ENCODE measurements at places on chromosomes 1 and 21.

- DNase-seq: no peak
Measured at GRCh38 chr1:221992427-221992826, 250.5 kb upstream of the DUSP10 start.

DNA sequence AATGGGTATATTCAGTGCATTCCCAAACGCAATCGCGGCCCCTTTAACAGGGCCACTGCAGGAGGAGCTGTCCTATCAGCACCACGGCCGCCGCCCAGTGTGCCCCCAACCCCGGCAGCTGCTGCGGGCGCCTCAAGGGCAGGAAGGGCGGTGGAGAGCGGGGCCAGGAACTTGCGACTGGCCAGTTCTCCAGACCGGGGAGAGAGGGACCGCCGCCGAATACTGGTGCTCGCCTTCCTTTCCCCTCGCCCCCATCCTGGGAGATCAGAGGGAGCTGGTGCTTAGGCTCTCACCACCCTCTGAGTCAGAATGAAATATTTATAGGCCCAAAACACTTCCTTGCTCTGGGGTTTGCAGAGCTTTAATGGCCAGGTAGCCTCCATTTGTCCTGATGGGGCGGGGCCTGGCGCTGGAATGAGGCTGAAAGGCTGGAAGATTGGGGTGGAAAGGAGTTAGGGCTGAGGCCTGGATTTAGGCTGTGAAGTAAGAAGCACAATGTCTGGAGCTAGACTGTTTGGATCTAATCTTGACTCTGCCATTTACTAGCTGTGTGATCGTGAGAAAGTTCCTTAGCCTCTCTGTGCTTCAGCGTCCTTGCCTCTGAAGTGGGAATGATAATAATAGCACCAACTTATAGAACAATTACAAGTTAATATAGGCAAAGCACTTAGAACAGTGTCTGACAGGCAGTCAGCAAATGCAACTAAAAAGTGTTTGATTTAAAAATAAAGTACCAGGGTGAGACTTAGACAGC, 75.5 kb downstream of the NAV1 start:
- DNase-seq: no peak

- DNase-seq: no peak
Measured at GRCh38 chr1:215640429-215641148, 73.5 kb downstream of the KCTD3 start.

DNA sequence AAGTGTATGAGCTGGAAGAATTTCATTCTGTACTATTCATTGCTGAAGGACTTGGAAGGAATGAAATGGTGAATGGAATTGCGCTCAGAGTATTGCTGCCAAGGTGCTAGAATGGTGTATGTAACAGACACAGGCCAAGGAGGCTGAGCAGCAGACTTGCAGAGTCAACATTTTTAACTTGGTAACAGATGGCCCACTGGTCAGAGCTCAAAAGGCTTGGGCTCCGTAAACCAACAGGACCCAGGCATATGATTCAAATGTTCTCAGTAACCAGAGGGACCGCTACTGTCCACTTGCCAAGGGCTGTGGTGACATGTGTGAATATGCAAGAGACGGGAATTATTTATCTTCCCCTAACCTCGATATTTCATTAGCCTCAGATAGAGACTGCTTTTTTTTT, 28.8 kb upstream of the PTGFRN start:
- DNase-seq: no peak

GRCh38 chr1:30986755-30987154, 78.2 kb upstream of the SDC3 start:
- no peak for DNase-seq

- DNase-seq: no peak
Measured at GRCh38 chr1:39735731-39736130, 3.0 kb upstream of the PPIE start.

- DNase-seq: no peak
Measured at GRCh38 chr1:232473324-232473723, 156.6 kb downstream of the SIPA1L2 start.

DNA sequence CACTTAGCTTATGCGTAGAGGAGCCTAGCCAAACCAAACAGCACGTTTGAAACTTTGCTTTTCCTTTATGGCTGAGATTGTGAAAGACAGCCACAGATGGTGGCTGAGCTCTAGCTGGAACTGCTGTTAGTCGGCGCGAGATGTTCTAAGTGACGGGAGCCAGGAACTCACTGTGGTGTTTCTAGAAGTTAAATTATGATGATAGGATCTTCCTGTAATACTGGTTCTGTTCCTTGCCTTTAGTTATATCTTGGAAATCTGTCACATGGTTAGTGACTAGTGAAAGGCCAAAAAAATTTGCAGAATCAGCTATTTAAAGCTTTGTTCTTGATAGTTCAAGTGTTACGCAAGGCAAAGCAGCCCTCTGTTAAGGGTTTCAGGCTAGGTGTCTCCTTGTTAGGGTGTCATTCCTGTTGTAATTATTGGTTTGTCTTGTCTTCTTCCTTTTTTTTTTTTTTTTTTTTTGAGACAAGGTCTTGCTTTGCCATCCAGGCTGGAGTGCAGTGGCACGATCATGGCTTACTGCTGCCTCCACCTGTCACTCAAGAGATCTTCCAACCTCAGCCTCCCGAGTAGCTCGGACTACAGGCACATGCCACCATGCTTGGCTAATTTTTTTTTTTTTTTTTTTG, 22.6 kb downstream of the AK4 start:
- DNase-seq: no peak

- no peak for DNase-seq
Measured at GRCh38 chr1:182875889-182876288, 36.7 kb downstream of the DHX9 start.

DNA sequence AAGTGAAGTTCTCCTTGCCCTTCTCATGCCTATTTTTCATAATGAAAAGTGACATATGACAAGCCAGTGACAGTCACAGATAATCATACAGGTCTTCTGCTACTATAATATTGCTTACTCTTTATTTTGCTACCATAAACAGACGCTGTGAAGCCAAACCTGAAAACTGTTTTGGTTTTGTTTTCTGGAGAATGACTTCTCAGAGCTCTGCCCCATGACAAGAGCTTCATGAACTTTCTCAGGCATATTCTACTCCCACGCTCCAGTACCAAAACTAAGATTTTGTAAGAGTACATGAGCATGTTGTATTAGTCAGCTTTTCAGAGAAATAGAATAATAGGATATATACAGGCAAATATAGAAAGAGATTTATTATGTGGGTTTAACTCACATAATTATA, 64.3 kb upstream of the VTCN1 start:
- DNase-seq: no peak

DNA sequence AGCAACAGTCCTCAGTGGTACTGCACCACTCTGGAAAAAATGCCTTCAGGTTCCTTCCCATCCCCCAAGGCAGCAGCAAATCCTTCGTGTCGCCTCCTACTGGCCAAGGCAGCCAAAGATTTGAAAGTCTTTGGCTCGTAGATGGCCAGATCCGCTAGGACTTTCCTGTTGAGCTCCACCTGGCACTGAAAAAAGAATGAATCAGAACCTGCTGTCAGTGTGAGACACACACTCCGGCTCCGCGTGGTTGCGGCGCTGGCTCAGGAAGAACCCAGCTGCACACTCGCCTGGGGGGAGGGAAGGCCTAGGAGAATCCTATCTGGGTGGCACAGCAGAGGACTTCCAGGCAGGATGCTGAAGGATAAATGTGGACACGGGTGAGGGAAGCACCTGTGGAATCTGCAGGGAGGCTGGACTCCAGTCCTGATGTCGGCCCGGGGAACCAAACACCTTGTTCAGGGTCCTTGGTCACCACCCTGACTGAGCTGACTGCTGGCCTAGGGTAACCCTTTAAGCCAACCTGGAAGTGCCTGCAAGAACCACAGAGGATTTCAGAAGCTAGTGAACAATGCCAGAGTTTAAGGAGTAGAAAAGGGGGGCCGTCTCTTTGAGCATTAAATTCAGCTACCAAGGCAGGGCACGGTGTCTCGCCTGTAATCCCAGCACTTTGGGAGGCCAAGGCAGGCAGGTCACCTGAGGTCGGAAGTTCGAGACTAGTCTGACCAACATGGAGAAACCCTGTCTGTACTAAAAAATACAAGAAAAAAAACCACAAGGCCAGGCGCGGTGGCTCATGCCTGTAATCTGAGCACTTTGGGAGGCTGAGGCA, 3.2 kb upstream of the CCNL2 start:
- no peak for DNase-seq

GRCh38 chr1:230147253-230148125, 80.5 kb downstream of the GALNT2 start:
- DNase-seq: no peak

- DNase-seq: no peak
Measured at GRCh38 chr1:2229911-2230731, 2.0 kb downstream of the SKI start.

- DNase-seq: no peak
Measured at GRCh38 chr1:101166583-101167120, 70.2 kb upstream of the S1PR1 start.

GRCh38 chr1:107394301-107394700, 253.5 kb downstream of the NTNG1 start:
- no peak for DNase-seq

- DNase-seq: no peak
Measured at GRCh38 chr1:212214325-212214724, 70.9 kb upstream of the PPP2R5A start.

DNA sequence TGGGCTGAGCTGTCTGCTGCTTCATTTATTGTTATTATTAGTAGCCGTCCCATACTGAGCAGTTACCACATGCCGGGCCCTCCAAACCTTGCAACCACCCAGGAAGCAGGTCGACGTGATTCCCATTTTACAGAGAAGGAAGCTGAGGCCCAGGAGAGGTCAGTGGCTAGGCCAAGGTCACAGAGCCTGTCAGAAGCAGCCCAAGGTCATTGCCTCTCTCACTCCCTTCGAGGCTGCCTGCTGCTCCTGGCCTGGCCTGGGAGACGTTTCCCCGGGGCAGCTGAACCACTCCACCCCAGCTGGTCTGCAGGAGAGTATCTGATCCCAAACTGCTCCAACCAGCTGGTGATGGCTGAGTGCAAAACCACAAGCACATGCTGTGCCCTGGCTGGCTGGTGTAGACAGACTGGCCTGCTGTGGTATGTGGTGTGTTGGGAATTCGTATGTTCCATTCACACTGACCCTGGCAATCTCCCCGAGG, 6.5 kb downstream of the PADI4 start:
- no peak for DNase-seq

DNA sequence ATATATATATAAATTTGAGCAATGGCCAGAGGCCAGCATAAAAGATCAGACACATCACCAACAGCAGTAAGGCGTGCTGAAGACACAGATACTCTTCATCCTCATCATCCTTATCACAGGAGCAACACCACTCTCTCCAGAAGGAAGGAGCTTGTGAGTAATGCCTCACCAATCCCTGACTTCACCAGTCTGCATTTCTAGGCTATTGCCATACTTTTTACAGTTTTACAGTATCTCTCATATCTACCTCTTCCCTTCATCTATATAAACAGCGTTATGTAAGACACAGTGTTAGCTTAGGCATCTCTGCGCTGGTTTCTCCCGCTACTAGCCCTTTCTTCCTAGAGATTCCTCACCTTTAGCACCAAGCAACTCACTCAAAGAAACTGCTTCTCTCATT, 2.4 kb upstream of the ABL2 start:
- no peak for DNase-seq

GRCh38 chr1:93078638-93078985, 471 bp upstream of the MTF2 start:
- no peak for DNase-seq

DNA sequence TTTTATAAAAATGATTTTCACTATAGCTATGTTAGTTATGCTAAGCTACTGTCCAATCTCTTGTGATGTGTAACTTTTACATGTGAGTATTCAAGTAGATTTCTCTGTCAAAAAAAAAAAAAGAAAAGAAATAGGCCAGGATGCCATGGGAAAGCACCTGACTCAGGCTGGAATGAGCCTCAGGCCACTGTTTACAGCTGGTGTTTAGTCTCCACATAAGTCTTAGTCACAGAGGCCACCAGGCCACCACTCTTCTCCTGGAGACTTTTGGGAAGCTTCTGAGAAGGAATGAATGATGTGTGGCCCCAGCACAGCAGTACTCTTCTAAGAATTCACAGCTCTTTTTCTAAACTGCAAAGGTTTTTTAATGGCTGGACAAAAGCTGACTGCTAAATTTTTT, 48.9 kb downstream of the CHML start:
- DNase-seq: no peak

GRCh38 chr1:204704794-204705492, 19.4 kb upstream of the LRRN2 start:
- no peak for DNase-seq

- no peak for DNase-seq
Measured at GRCh38 chr1:18710002-18710401, 79.4 kb downstream of the PAX7 start.

DNA sequence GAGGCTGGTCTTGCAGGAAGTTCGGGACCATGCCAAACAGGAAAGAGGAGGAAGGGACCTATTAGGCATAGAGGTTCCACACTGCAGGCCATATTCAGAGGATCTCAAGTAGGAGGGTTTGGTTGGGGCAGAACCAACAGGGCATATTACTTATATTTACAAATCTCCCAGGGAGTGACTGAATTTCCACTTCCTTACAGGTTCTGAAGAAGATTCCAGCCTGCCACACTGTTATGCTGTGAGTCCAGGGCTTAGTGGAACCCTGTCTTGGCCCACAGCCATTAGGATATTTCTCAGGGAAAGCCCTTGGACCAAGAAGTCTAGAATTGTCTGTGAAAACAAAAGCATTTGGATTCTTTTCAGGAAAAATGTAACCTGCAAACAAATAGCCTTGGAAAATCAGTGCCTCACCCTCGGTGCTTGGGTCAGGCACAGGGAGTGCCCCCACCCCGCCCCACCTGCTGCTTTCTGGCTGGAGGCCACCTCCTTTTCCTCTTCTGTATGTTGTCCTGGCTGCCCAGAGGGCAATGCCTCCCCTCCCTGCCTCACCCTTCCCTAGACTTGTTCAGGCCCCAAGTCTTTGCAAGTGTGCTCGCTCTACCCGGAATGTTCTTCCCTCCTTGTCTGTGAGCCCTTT, 41.0 kb upstream of the JUN start:
- no peak for DNase-seq

GRCh38 chr1:208309771-208310170, 65.6 kb upstream of the PLXNA2 start:
- no peak for DNase-seq

DNA sequence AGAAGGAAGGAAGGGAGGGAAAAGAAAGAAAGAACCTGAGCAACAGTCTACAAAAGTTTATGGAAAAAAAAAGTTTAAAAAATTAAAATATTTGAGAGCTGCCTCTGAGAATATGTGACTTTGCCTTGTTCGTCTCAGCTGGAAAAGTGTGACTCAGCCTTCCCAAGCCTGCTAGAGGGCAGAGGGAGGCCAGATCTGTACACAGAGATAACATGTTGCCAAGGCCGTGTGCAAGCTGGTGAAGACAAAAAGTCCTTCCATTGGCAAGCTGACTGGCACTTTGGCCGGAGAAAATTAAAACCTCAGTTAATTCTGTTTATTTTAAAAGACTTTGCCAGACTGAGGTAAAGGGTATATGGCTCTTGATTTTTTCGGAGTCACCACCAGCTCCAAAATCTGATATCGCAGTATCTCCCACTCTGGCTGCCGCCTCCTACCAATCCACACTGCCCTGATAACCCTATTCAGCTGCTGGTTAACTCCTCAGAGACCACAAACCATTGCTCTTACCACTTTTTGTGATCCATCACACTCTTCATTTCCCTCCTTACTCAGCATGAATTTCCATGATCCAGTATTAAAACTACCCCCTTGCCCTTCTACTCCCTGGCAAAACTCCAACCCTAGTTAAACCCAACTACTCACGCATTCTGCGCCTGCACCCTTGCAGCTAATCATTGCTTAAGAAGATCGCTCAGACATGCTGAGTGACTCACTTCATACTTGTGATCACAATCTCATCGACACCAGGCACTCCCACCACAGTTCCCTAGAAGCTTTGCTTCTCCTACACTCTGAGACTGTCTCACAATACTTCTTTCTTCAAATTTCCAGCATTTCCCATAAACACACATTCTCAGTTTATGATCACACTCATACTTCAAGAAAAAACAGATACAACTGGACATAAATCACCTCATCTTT, 5.7 kb upstream of the PPP1R15B start:
- no peak for DNase-seq
